Thyroid gland (tissue), 4 donors: ENCODE measurements at places on chromosomes 12 and 14. TPM values are rescaled to one million over a fixed set of nuclear protein-coding genes. Genes with fewer than 3 reads are reported as not detected.
A peak's percentile ranks its signal among the peaks of the same experiment; 100 is the strongest.

The C12orf60 gene
- total RNA-seq: 2.5 TPM

DNA sequence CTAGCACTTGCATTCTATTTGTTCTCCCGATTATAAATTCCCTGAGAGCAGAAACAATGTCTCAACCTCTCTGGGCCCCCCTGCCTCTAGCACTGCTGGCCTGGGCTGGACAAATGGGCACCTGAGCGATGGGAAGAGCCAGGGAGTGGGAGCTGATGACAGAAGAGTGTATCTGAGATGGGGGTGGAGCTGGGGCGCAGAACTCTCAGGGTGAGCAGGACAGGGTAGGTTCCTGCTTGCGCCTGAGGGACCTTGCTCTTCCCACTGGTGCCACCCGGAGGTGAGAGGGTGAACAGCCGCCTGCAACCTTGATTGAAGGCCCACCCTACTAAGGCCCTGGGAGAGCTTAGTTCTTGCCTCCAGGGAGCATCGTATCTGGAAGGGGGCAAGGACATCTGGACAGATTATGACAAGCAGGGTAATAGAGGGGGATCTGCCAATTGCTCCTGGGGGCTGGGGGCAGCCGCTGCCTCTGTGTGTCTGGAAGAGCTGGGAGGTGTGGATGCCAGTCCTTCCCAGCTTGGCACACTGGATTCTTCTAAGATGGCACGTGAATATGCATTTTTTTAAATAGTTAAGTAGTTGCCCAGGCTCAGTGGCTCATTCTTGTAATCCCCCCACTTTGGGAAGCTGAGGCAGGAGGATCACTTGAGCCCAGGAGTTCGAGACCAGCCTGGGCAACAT lies 43.0 kb upstream of the TSPAN9 start:
- peak overlapping the region; percentile 77 for H3K27ac ChIP-seq
- H3K4me1 ChIP-seq: peaks cover 34% of the 10 kb centered on the region
- peak; percentile 77 for DNase-seq

DNA sequence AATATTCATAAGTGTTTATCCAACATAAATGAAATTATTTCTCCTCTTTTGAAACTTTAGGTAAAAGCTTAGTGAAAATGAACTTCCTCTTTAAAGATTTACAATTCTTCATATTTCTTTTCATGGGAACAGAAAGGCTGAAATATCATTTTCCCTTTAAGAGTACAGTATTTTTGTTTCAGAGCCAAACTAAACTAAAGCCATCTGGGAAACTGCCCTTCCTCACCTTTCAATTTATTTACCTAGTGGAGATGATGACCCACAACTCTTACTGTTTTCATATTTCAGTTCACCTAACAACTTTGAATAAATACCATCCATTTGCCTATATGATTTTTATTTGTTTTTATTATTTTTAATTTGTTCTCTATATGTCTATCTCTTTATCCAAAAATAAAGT lies 105.4 kb downstream of the ALX1 start:
- no peak overlapping the region for H3K27ac ChIP-seq
- DNase-seq: no peak
- no peak overlapping the region for H3K4me3 ChIP-seq
- no peaks in the 10 kb centered on the region for H3K27me3 ChIP-seq
- no peaks in the 10 kb centered on the region for H3K4me1 ChIP-seq
- no peaks in the 10 kb centered on the region for H3K36me3 ChIP-seq

- H3K4me3 ChIP-seq: no peak overlapping the region
- no peaks in the 10 kb centered on the region for H3K27me3 ChIP-seq
- H3K4me1 ChIP-seq: peaks cover 6% of the 10 kb centered on the region
- DNase-seq: no peak
- H3K27ac ChIP-seq: no peak overlapping the region
These were observed 71.6 kb upstream of the STXBP6 start for GRCh38 chr14:25121337-25122129.

- no peak overlapping the region for H3K4me3 ChIP-seq
- no peak for DNase-seq
- no peaks in the 10 kb centered on the region for H3K27me3 ChIP-seq
- H3K36me3 ChIP-seq: no peaks in the 10 kb centered on the region
These were observed 174.4 kb downstream of the TMEM121 start for GRCh38 chr14:105700622-105701288.

- H3K4me1 ChIP-seq: no peaks in the 10 kb centered on the region
- DNase-seq: no peak
- no peak overlapping the region for H3K4me3 ChIP-seq
- H3K36me3 ChIP-seq: no peaks in the 10 kb centered on the region
These were observed 99.1 kb upstream of the TMTC1 start for GRCh38 chr12:29882846-29883245.

GRCh38 chr14:33946679-33947476 lies 4.0 kb downstream of the EGLN3 start:
- peaks cover 10% of the 10 kb centered on the region for H3K4me1 ChIP-seq
- no peaks in the 10 kb centered on the region for H3K27me3 ChIP-seq
- no peak overlapping the region for H3K4me3 ChIP-seq

The FBLN5 gene
- total RNA-seq: 75.9 TPM

- no peaks in the 10 kb centered on the region for H3K36me3 ChIP-seq
- H3K4me1 ChIP-seq: peaks cover 9% of the 10 kb centered on the region
- H3K27ac ChIP-seq: peak overlapping the region; percentile 67
- peak overlapping the region; percentile 56 for H3K4me3 ChIP-seq
- no peaks in the 10 kb centered on the region for H3K27me3 ChIP-seq
- DNase-seq: no peak
These were observed 433 bp downstream of the COX16 start for GRCh38 chr14:70359076-70359424.

DNA sequence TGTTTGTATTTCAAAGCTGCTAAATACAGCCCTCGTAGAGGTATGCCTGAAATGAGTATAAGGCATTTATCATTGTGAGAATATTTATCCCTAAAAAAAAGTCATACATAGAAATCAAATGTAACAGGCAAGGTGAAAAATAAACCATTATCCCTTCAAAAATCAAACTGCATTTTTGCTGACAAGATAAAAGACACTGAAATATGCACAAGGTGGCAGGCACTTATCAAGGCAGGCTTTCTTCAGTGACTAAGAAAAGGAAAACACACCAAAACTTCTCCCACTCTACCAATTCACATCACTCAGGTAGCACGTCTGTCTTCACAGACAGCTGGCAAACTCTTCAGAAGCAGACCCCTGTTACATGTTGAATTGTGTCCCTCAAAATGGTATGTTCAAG lies 23.6 kb downstream of the ARMH4 start:
- H3K27me3 ChIP-seq: no peaks in the 10 kb centered on the region
- H3K27ac ChIP-seq: no peak overlapping the region
- no peaks in the 10 kb centered on the region for H3K36me3 ChIP-seq
- no peaks in the 10 kb centered on the region for H3K4me1 ChIP-seq

DNA sequence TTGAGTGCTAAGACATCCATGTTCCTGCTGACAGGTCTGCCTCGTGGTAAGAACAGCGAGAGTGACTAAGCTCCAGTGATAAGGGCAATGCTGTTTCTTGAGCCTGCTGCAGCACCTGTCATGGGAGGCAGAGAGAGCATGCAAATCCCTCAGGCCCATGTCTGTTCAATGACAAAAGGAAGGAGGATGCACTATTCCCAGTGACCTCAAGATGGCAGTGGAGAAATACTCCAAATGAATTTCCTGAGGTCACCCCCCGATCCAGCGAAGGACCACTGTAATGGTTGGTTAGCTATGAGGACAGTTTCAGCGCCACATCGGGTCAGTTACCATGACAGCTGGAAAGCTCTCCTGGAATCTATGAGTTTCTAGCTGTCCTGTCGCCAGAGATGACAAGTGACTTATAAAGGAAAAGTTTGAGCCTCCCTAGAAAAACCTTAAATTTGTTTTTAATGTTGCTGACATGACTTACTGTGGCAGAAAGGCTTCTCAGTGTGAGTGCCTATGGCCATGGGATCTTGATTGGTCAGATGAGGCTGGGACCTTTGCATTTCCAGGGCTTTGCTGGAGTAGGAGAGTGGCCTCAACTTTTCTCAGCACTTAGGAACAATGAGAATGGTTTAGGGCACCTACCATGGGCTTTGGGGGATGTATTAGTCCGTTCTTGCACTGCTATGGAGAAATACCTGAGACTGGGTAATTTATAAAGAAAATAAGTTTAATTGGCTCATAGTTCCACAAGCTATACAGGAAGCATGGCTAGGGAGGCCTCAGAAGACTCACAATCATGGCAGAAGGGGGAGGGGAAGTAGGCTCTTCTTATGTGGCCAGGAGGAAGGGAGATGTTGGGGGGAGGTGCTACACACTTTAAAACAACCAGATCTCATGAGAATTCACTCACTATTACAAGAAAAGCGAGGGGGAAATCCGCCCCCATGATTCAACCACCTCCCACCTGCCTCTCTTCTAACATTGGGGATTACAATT lies 88.0 kb upstream of the TMEM260 start:
- DNase-seq: peak; percentile 23
- H3K27me3 ChIP-seq: no peaks in the 10 kb centered on the region
- H3K36me3 ChIP-seq: no peaks in the 10 kb centered on the region
- no peak overlapping the region for H3K4me3 ChIP-seq
- H3K27ac ChIP-seq: no peak overlapping the region

DNA sequence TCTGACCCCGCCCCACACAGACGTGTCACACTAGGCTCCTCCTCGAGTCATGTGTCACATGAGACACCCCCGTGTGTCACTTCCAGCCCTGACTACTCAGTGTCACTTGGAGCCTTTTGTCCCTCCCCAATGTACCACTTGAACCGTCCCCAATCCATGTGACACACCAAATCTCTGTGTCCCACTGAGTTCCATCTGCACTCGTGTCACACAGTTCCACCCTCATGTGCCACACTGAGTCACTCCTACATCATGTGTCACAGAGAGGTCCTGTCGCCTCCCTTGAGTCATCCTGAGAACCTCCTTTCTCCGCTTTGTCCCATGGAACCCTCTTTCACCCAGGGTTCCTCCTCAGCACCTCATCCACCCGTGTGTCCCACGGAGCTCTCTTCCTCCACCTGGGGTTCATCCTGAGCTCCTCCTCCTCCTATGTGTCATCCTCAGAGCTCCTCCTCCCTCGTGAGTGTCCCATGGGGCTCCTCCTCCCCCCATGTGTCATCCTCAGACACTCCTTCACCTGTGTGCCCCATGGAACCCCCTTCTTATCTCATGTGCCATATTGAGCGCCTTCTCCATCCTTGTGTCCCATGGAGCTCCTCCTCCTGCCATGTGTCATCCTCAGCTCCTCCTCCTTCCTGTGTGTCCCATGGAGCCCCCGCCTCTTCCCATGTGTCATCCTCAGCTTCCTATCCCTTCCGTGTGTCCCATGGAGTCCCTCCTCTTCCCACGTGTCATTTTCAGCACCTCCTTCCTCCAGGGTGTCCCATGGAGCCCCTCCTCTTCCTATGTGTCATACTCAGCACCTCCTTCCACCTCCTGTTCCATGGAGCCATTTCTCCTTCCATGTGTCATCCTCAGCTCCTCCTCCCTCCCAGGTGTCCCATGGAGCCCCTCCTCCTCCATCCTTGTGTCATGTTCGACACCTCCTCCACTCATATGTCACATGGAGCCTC lies 32.0 kb downstream of the RTL1 start:
- no peak overlapping the region for H3K4me3 ChIP-seq
- H3K27me3 ChIP-seq: no peaks in the 10 kb centered on the region
- no peaks in the 10 kb centered on the region for H3K4me1 ChIP-seq
- no peak for DNase-seq

- no peak overlapping the region for H3K4me3 ChIP-seq
- no peaks in the 10 kb centered on the region for H3K27me3 ChIP-seq
- no peak for DNase-seq
- H3K36me3 ChIP-seq: no peaks in the 10 kb centered on the region
- no peaks in the 10 kb centered on the region for H3K4me1 ChIP-seq
These were observed 153.4 kb downstream of the DPF3 start for GRCh38 chr14:72740504-72740961.

DNA sequence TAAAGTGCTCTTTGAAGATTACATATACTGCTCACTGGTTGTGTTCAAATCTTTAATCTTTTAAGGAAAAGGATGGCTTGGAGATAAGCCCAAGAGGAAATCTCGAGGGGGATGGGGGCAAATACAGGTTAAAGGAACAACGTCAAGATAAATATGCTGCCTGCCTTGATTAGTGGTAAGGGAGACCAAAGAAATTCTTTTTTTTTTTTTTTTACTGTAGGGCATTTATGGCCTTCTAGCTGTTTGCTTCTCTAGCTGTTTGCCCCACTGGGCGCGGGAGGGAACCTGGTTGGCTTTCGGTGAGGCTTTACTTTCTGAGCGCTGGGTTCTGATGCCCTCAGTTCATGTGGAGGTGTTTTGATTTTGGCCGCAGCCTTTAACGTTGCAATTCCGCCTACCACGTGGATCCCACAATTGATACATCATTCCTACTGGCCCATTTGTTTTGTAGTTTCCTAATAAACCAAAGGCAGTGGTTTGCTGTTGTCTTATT lies 5.7 kb downstream of the CCND2 start:
- no peak overlapping the region for H3K4me3 ChIP-seq
- H3K4me1 ChIP-seq: peaks cover 45% of the 10 kb centered on the region
- H3K36me3 ChIP-seq: peaks cover 38% of the 10 kb centered on the region

GRCh38 chr12:79938843-79939242 lies 3.9 kb upstream of the PPP1R12A start:
- no peak overlapping the region for H3K4me3 ChIP-seq
- DNase-seq: no peak

- no peaks in the 10 kb centered on the region for H3K27me3 ChIP-seq
- H3K4me1 ChIP-seq: no peaks in the 10 kb centered on the region
- no peak overlapping the region for H3K27ac ChIP-seq
- no peak overlapping the region for H3K4me3 ChIP-seq
- no peak for DNase-seq
- no peaks in the 10 kb centered on the region for H3K36me3 ChIP-seq
These were observed 457.4 kb downstream of the FOXG1 start for GRCh38 chr14:29223947-29224346.

GRCh38 chr12:89351489-89352241 lies 636 bp downstream of the DUSP6 start:
- peak overlapping the region; percentile 99 for H3K27ac ChIP-seq
- H3K4me3 ChIP-seq: peak overlapping the region; percentile 74
- H3K4me1 ChIP-seq: peaks cover 35% of the 10 kb centered on the region
- H3K27me3 ChIP-seq: no peaks in the 10 kb centered on the region

GRCh38 chr12:6380141-6381121 lies 3.5 kb upstream of the LTBR start:
- H3K4me3 ChIP-seq: no peak overlapping the region
- no peaks in the 10 kb centered on the region for H3K36me3 ChIP-seq
- H3K27ac ChIP-seq: peak overlapping the region; percentile 81

The CFAP54 gene
- 3.0 TPM for total RNA-seq
